CD4-positive, alpha-beta T cell treated with Interleukin-12 subunit alpha and Interleukin-12 subunit beta, for 1 hour (primary cell): ENCODE measurements at places on chromosomes 4 and X.
A peak's percentile ranks its signal among the peaks of the same experiment; 100 is the strongest.

GRCh38 chr4:120844528-120844921 lies 78.0 kb downstream of the PRDM5 start:
- DNase-seq, result no peak

- no peak for DNase-seq
These were observed 80.9 kb upstream of the PLAC1 start for GRCh38 chrX:134738986-134739740.

DNA sequence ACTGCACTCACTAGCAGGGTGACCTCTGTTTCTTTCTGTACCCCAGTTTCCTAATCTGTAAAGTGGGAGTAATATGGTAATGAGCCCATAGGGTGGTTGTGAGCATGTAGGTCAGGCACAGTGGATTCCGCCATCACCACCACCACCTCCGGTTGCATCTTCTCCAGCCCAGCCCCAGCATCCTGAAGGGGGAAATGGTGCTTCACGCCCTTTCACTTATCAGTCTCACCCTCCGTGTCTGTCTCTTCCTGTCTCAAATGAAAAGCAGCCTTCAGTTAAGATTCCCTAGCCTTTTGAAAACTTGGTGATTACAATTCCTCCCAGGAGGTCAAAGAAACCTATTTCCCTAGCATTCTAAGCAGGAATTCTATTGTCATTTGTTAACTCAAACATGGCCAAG lies 16.9 kb upstream of the XPNPEP2 start:
- DNase-seq, result peak; percentile 21

DNA sequence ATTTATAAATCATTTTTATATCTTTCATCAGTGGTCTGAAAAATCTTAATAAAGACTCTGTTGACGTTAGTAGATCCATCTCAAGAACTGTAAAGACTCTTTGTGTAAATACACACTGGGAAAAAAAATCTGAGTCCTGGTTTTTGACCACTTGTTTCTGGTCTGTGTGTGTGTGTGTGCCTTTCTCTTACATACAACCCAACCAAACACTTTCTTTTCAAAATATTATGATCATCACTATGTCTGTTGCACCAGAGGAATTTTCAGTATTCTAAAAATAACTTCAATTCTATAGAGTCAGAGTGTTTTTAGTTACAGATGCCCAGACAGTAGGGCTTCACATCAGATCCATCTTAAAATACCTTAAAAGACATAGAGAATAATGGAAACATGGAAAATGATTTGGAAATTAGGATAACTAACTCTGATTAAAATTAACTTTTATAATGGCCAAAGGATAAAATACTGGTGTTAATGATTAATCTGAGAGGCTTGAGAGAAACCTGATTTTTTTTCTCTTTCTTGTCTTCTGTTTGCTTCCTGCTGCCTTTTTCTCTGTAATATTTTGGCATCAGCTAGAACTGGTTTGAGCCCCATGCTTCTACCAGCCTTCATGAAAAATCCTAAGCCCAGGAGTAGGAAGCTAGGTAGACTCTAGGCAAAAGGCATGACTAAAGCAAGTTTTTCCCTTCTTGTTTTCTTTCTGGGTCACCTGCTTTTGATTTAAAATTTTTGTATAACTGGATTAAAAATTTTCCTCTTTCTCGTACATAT lies 99.7 kb downstream of the ATXN3L start:
- no peak for DNase-seq

- no peak for DNase-seq
These were observed 17.7 kb downstream of the UBE2D3 start for GRCh38 chr4:102809691-102810090.

- peak; percentile 26 for DNase-seq
These were observed at the start of gene STS for GRCh38 chrX:7147413-7147977. STS (plus strand) TSS chrX:7147712; CDS start chrX:7253200, 105,488 bp downstream.

DNA sequence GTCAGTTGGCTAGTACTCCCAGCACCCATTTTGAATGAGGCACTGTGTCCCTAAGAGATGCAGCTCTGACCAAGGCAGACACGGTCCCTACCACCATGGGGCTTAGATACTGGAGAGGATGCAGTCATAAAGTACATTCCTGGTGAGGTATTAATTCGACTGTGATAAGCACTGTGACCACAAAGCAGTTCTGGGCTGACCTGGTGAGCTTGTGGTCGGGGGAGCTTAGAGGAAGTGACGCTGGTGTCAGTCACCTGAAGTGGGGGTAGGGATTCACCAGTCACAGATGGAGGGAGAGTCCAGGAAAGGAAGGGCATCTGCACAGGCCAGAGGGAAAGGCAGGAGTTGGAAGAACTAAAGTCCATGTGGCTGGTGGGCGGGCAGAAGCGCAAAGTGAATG lies 15.8 kb upstream of the CLTRN start:
- DNase-seq, result no peak

- DNase-seq, result no peak
These were observed 1.4 kb upstream of the FNIP2 start for GRCh38 chr4:158767451-158767850.

GRCh38 chr4:24568425-24568824 lies 15.9 kb downstream of the DHX15 start:
- DNase-seq, result no peak

GRCh38 chrX:68238568-68238967 lies 194.7 kb downstream of the OPHN1 start:
- no peak for DNase-seq

DNA sequence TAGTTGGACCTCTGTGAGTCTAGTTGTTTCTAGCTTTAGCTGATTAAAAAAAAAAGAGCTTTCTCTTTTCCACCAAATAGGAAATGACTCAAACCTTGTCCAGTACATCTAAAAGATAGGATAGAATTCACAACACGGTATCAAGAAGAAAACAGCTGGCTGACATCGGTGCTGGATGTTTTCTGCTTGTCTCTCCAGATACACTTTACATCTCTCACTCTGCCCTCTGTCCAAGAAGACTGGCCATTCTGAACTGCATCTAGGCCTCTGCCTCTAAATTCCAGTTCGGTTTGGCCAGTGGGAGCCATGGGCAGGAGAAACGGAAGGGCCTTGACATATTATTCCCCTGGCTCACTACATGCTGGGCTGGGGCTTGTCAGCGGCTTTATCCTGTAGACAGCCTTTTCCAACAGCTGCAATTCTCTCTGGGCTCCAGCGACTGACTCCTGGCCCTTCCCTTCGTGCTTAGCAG lies 57.3 kb upstream of the SHISA3 start:
- no peak for DNase-seq

- no peak for DNase-seq
These were observed 59.8 kb downstream of the TBCK start for GRCh38 chr4:106256190-106256589.

GRCh38 chr4:110139815-110140214 lies 58.6 kb downstream of the ELOVL6 start:
- DNase-seq, result no peak

DNA sequence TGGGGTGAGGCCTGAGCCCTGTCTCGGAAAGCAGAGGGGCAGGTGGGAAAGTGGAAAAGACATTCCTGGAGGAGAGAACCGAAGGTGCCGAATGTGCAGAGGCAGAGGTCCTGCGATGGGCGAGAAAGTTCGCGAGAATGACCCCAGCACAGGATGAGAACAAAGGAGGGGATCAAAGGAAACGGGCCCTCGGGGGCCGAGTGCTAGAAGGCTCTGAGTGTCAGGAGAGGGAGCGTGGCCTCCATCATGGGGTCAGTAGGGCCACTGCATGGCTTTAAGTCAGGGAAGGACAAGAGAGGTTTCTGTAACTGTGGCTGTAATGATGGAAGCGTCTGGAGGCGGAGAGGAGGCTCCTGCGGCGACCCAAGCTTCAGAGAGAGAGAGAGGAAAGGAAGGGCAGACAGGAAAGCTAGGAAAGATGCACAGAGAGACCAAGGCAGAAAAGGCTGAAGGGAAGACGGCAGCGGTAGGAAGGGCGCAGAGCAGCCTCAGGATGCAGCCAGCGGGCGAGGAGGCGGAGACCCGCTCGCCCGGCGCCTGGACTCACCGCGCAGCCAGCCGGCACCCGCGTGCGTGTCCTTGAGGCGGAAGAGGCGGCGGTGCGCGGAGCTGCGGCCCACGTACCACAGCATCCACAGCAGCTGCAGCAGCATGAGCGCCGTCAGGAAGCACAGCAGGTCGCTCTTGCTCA lies 669 bp downstream of the OTOP1 start:
- DNase-seq, result no peak
